ENCODE measurements at places on chromosomes 3 and 15.
A peak's percentile ranks its signal among the peaks of the same experiment; 100 is the strongest.

GRCh38 chr15:68599560-68600071, 20.8 kb downstream of the CORO2B start:
- DNase-seq, result no peak

DNA sequence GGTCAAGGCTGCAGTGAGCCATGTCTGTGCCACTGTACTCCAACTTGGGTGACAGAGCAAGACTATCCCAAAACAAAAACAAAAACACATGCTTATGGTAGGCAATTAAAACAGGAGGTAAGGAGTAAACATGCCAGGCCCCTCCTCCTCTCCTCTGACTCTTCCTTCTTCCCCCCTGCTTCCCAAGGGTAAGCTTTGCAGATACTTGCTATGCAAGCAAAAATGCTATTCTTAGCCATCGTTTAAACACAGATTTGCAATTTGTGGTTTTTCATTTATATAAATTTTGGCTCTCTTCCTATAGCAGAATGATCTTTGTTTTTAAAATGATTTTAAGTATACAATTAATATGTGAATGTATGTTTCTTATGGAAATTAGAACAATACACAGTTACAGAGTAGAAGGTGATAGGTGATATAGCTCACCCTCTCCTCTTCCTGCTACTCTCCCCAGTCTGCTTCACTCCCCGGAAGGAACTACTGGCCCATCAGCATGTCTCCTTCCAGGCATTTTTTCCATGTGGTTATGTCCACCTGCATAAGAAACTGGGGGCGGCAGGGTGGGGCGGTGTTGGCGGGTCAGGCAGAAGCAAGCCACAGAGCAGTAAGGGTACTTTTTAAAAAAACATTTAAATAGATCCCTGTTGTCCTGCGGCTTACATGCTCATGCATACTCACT, 42.1 kb downstream of the IGF1R start:
- DNase-seq, result no peak

DNA sequence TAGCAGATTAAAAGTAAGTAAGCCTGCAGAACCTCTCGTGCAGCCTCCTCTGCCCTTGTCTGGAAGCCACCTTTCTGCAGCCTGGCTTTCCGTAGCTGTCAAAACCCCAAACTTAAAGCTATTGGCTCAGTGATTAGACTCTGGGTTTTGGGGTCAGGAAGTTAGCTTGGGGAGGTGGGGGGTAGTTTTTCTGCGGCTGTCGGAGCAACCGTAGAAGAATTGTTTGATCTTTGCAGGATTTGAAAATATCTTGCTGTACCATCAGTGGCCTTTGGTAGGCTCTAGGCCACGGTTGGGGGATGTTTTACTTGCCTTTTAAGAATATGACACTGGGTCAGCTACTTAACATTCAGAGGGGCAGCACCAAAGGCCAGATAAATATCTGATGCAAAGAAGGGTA, 88.4 kb upstream of the RASGRP1 start:
- no peak for DNase-seq

DNA sequence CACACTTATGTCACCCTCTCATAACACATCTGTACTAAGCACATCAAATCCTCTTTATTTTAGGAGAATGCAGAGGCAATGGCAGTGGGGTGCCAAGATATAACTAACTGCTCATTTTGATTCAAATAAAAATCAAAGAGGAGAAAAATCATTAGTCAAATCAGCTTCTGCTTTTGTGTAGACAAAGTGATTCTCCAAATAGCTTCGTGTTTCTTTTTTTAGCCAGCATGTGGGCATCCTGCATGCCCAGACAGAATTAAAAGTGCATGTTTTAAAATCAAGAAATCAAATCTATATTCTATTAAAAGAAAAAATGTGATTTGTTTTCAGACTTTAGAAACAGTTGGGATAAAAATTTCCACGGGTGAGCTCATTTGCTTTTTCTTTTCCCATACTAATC, 761.3 kb upstream of the CFAP20DC start:
- DNase-seq, result no peak

- DNase-seq, result peak; percentile 44
These were observed 55.2 kb upstream of the CHRNA7 start for GRCh38 chr15:31974855-31975829.
